ENCODE measurements at places on chromosomes 5 and 9.
A peak's percentile ranks its signal among the peaks of the same experiment; 100 is the strongest.

- no peak for DNase-seq
Measured at GRCh38 chr5:38846379-38847011, 683 bp downstream of the OSMR start.

DNA sequence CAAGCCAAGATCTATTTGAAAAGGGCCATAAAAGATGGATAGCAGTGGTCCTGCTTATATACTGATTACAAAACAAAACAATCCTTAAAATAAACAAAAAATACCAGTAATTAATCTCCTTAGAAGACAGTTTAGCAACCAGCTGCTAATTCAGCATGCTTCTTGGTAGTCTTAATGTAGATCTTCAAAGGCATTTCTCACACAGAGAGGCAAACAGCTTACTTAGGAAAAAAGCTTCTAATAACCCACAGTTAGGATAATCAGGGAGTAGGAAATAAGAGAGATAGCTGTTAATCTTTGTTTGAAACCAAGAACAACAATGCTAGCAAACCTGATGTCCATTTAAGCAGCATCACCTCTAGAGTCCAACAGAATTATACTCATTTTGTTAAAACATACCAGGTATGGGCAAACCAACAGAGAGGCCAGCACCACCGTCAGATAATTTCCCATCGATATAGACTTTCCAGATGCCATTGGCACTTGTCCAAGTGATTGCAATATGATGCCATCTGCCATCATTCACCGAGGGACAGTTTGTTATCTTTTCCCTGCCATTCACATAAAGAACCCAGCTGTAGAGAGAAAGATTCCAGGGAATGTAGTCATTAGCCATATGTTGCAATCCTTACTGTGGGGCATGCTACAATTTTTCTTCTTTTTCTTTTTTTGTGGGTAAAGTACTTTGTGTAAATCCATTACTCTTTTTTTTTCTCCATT lies 105.6 kb upstream of the TXNDC8 start:
- DNase-seq = no peak

DNA sequence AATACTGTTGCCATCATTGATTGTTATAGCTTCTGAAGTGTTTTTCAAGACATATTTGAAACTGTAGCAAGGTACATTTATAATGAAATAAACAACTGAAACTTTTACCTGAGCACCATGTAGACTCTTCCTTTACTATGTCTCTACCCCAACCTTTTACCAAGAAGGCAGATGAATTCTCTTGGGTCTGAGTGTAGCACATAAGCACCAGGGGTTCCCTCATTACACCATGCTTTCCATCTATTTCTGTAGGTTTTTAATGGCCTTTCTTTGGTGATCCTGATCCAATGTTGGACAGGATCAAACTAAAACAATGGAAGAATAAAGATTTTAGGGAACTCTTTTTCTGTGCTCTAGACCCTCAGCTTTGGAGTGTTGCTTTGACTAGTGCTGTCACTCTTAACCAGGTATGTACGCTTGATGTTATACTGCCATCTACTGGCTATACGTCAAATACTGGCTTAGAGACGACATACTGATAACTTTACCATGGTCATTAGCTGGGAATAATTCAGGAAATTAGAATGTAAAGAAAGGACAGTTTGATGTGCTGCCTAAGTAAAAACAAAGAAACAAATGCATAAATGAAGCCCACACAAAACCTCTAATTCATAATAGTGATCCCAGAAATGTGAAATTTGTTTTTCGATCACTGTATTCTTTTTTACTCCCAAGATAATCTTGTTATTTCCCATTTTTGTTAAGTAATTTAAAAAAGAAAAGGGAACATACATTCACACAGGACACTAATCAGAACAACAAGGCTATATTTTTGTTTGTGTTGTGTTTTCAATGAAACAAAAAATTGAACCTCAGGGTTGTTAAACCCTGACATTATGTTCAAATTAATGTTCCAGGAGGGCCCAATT lies 30.7 kb downstream of the IFNW1 start:
- peak; percentile 17 for DNase-seq

- DNase-seq = no peak
Measured at GRCh38 chr9:69180670-69181069, 6.6 kb downstream of the TJP2 start.

GRCh38 chr5:168114444-168115017 lies 176.9 kb upstream of the WWC1 start:
- DNase-seq = no peak

DNA sequence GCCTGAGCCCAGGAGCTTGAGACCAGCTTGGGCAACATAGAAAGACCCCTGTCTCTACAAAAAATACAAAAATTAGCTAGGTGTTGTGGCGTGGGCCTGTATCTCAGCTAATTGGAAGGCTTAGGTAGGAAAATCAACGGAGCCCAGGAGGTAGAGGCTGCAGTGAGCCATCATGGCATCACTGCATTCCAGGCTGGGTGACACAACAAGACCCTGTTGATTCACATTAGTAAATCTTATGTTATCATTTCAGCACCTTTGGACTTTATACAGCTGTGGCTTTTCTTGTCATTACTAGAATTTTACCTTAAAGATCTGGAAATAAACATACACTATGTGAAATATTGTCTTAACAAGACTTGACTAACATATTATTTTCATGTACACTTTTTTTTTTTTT lies 185.0 kb downstream of the ZNF608 start:
- no peak for DNase-seq

DNA sequence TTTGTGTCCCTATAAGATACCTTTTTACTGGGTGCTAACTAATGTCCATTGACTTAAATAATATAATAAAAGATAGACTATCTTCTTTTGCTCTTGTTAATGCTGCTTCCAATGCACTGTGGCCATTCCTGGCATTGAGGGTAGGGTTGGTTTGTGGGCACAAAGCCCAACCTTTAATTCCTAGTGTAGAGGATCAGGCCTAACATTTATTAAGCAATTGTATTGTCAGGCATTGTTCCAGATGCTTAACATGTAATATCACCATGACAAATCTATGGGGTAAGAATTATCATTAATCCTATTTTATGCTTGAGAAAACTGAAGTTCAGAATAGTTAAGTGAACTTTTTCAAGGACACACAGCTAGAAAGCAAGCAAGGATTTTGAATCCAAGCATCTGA lies 60.4 kb upstream of the GPBP1 start:
- DNase-seq = no peak

DNA sequence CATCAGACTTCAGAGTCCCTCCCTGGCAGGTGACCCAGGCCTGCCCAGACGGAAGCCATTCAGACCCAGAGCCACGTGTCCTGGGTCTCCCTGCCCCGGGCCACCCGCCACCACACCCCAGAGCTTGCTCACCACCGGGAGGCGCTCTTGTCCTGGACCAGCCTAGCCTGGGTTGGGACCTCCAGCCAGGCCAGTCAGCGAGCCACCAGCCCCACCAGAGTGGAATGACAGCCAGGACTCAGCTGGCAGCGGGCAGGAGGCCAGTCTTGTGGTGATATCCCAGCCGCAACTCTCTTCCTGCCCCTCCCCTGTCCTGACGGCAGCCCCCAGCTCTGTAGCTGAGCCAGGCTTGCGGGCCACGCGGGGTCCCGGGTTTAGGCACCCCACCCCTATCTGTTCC lies 1.7 kb upstream of the PTGDS start:
- no peak for DNase-seq

- DNase-seq = no peak
Measured at GRCh38 chr5:175340180-175340579, 103.8 kb downstream of the DRD1 start.

- DNase-seq = no peak
Measured at GRCh38 chr5:38414348-38414747, 142.1 kb downstream of the LIFR start.

- no peak for DNase-seq
Measured at GRCh38 chr5:122429545-122430318, 117.7 kb downstream of the SNCAIP start.

DNA sequence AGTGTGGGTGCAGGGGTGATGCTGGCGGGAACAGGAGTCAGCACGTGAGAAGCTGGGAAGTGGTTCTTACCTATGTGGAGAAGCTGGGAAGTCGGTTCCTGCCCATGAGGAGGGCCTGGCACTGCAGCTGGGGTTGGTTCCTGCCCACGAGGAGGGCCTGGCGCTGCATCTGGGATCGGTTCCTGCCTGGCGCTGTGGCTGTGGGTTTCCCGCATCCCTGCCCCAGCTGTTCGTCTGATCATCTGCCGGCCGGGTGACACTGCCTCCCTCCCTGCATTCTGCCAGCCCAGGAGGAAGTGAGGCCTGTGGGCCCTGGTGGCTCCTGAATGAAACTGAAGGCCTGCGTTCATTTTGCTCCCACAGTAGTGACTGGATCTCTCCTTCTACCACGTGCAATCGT lies 5.1 kb downstream of the OBP2A start:
- DNase-seq = no peak

- no peak for DNase-seq
Measured at GRCh38 chr9:84456527-84456926, 116.0 kb upstream of the SLC28A3 start.

GRCh38 chr5:10566543-10567068 lies 2.7 kb downstream of the ANKRD33B start:
- DNase-seq = no peak

DNA sequence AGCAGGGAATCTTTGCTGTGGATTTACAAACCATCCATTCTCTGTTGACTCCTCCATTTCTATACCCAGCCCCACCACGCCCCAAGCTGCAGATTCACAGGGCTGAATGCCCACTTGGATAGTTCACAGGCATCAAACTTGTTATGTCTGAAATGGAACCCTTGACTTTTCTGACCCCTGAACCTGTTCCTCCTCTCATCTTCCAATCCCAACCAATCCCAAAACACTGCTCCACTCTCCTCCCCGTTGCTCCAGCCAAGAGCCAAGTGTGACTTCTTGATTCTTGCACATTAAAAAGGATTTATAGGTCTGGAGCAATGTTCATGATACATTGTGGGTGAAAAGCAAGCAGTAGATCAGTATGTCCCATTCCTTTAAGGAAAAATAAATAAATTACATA lies 145.6 kb downstream of the DAB2IP start:
- DNase-seq = no peak

GRCh38 chr5:127011153-127011552 lies 19.2 kb downstream of the MARCHF3 start:
- no peak for DNase-seq

DNA sequence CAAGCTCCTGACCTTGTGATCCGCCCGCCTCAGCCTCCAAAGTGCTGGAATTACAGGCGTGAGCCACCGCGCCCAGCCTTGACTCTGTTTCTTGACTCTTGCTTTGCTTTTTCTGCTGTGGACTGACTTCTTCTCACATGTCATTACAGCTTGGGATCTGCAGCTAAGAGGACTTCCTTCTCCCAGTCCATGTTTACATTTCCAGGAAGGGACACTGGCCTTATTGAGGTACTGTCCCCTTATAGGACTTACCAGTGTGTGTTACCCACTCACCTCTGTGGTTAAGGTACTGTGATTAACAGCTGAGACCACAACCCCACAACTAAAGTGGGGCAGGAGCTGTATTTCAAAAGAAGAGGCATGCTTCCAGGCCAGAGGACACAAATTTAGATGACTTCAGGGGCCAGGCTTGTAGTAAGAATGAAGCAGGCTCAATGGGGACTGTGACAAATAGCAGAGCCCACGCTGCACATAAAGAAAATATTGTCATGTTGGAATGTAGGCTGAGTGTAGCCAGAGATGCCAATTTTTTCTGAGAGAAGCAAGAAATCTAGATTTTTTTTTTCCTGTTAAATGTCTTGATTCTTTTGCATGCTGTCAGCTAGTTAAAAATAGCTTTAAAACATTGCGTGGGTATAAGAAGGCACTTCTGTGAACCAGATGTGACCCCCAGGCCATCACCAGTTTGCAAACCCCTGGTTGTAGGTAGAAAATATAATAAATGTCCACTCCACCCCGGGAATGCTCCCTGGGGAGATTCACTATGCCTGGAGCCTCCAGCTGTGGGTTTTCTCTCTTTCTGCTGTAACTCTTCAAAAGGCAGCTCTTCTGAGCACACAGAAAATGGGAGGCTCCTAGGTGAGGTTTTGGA lies 75.0 kb downstream of the PTPDC1 start:
- DNase-seq = no peak

DNA sequence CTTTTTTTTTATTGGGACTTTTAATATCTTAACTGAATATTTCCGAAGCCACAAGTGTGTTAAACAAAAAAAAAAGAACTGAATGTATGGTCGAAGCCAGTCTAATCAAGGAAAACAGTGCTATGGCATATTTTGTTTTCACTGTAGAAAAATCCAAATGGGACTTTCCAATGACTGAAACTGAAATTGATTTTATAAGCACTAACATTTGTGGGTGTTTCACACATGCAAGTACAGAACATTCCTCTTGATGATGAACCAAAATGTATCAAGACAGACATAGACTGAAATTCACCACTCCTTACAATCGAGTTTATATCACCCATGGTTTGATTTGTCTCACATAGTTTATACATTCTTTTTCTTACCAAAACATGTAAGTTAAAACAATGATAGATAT lies 1026.8 kb downstream of the CDH18 start:
- no peak for DNase-seq

DNA sequence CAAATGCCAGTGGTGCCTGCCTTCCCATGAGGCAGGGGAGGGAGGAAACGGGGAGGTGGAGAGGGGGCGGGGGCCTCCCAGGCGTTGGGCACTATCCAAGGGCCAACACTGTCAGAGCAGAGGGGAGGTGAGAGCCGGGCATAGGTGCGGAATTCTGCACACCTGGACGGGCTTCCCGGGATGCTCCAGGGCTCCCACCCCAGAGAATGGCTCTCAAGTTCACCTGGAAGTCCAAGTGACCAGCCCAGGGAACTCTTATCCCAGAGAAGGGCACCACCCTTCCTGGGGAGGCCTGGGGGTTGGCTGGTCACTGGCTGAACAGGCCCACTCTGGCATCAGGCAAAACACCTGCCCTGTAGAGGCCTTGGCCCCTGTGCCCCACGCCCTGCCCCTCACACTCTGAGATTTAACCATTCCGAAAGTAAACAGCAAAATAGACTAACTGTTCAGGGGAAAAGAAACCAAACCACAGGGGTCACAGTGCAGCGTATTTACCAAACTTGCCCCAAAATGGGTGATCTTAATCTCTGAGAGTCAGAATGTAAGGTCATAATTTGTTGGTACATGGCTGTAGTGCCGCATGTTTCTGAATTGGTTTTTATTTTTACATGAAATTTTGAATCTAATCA lies 2.7 kb downstream of the CSF2 start:
- no peak for DNase-seq

DNA sequence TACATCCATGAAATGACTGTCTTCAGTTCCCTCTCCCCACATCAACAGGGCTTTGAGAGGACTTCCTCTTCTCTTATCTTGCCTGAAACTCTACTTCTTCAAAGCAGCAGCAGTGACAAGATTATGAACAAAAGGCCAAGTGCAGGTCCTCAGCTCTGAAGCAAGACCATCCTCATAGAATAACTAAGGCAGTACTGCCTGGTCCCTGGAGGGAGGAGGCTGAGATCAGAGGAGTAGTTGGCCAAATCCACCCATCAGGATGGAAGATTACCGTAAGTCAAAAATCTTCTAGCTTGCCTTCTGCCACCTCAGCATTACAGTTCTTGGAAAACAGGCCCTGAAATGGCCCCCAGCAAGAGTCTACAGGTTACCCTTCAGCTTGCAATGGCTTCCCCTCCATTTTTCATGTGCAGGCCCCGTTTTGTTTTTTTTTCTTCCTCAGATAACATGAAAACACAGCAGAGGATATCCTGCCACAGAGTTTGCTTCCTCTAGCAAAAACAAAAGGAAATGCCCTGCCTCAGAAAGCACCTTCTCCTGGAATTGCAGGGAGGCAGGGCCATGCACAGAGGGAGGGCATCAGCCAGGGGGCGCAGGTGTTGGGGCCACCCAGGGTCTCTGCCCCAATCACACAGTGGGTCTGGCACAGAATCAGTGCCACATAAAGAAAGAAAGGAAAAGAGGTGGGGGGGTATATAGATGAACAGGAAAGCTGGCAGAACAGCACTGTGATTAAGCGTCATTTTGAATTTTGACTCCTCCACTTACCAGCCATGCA lies 40.0 kb downstream of the KLHL3 start:
- no peak for DNase-seq

GRCh38 chr9:27655441-27655840 lies 82.2 kb upstream of the C9orf72 start:
- DNase-seq = no peak
